ENCODE measurements at places on chromosomes 13 and 19.

DNA sequence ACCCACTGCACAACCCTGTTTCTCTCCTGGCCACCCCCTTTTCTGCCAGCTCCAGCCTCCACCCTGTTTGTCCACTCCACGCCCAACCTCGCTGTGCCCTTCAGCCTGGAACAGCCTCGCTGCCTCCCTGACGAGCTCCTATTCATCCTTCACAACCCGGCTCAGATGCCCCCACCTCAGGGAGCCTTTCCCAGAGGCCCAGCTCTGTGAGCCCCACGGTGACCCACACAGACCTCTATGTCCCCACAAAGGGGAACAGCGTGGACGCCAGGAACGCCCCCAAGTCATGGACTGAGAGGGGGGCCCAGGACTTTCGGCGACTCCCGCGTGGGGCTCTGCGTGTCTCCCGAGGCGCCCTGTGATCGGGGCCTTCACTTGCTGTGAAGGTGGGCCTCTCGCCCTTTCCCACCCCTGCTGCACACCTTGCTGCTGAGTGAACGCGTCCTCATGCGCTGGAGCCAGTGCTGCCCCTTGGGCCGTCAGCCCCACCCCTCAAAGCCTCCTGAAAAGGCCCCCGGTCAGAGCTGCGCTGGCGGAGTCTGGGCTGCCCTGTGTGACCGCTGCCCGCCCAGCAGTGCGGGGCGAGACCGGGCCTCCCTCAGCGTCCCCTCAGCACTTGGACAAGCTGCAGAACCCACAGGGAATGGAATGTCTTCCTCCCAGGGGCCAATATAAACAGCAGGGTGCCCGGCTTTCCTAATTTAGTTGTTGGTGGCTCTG lies 40.0 kb downstream of the ADPRHL1 start:
- no peak for DNase-seq

GRCh38 chr19:3862826-3863500 lies 5.9 kb downstream of the ZFR2 start:
- DNase-seq: no peak

GRCh38 chr19:48344892-48345291 lies 18.8 kb downstream of the TMEM143 start:
- DNase-seq: no peak

DNA sequence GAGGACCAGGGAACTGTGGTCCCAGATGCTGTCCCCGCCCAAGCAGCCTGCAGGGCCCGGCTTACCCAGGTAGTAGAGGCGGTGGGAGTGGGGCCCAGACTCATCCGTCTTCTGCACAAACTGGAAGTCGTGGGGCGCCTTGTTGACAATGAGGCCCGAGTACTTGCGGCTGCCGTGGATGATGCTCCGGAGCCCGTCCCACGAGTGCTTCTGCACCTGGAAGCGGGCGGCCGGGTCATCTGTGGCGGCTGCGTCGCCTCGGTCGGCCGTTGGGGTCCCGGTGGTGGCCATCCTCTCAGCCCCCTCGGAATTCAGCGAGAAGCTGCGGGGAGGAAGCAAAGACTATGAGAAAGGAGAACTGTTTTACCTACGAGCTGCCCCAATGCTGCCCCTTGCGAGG lies 9.6 kb downstream of the DPP9 start:
- no peak for DNase-seq

- DNase-seq: no peak
Observed at GRCh38 chr19:47226426-47227351, 4.3 kb downstream of the BBC3 start.

- DNase-seq: no peak
Observed at GRCh38 chr19:33325920-33326319, 23.6 kb upstream of the CEBPA start.

DNA sequence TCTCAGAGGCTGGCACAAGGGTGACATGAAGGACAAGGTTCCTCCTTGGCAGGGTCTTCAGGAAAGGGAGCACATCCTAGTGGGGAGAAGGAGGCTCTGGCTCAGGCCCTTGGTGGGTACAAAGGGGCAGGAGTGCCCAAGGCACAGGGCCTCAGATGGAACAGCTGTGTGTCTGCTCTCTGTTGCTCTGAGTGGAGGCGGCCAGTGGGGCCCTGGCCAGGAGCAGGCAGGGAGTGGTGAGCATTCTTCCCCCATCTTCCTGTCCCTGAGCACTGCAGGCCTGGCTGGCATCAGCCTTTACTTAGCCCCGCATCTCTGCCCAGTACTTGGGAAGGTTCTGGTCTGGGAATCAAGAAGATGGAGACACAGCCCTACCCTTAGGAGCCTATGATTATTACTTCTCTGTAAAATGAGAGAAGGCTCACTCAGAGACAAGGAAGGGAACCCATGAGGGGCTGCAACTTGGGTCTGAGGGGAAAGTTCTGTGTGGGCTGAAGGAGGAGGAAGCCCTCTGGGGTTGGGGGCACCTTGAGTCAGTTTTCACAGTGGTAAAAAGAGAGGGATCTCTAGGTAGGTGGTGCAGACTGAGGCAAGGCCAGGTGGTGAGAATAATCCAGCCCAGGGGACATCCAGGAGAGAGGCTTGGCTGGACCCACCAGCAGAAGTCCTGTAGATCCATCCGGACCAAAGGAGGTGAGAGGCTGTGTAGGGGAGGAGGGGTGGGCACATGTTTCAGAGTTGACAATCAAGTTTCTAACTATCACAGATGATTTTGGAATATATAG lies 173.5 kb downstream of the TSHZ3 start:
- DNase-seq: no peak

DNA sequence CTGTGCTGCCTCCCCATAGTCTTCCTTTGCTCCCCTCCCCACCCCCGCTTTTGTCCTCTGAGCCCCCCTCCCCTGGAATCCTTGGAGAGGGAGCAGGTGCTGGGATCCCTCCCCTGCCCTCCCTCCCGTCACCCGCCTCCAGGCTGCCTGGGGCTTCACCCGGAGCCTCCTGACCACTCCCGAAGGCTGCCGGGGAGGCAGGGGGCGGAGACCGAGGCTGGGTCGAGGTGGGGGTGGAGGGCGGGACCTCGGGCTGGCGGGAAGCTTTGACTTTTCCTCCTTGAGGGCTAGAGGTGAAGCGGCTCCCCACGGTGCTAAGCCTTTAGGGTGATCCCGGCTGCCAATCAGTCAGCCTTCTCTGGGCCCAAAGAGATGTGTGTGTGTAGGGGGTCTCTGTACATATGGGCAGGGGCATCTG lies 1.5 kb downstream of the KMT5C start:
- no peak for DNase-seq
